Cortex of kidney (tissue), 1 donor: ENCODE measurements at places on chromosomes 6 and 20.

DNA sequence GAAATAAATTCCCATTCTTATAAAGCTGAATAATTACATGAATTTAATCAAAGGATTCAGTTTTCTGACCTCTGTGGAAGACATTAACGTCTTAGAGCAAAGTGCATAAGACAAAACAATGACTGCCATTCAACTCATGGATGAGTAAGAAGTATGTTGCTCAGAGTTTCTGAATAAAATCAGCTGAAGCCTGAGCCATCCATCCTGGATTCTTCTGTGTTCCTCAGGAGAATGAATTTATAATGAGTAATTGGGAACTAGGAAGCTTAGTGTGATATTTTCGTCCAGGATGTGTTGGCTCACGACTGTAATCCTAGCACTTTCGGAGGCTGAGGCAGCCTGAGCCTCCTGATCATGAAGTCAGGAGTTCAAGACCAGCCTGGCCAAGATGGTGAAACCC lies 62.8 kb downstream of the PERP start:
- no peak for DNase-seq

DNA sequence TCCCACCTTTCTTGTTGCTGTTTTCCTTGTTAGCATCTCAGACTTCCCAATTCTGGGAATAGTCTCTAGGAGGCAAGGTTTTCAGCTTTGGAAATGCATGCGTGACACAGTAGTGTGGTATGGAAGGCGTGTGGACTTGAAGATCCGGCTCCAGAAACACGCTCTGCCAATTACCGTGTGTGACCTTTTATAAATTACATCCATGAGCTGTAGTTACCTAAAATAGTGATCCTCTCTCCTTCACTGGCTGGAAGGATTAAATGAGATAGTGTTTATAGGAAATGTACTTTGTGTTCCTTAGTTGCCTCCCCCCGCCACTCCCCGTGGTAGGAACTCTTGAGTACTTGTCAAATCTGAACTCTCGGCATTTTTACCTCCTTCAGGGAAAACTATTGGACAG lies 13.0 kb downstream of the E2F3 start:
- no peak for DNase-seq

GRCh38 chr6:46684771-46685170 lies 2.9 kb upstream of the TDRD6 start:
- DNase-seq: no peak

- no peak for DNase-seq
Observed at GRCh38 chr6:158916617-158917016, 83.4 kb downstream of the RSPH3 start.

GRCh38 chr6:27228963-27229477 lies 18.5 kb upstream of the PRSS16 start:
- DNase-seq: no peak

GRCh38 chr6:3231247-3232016 lies 4.0 kb upstream of the TUBB2B start:
- DNase-seq: no peak

- DNase-seq: no peak
Observed at GRCh38 chr20:57229490-57229889, 37.0 kb downstream of the BMP7 start.

DNA sequence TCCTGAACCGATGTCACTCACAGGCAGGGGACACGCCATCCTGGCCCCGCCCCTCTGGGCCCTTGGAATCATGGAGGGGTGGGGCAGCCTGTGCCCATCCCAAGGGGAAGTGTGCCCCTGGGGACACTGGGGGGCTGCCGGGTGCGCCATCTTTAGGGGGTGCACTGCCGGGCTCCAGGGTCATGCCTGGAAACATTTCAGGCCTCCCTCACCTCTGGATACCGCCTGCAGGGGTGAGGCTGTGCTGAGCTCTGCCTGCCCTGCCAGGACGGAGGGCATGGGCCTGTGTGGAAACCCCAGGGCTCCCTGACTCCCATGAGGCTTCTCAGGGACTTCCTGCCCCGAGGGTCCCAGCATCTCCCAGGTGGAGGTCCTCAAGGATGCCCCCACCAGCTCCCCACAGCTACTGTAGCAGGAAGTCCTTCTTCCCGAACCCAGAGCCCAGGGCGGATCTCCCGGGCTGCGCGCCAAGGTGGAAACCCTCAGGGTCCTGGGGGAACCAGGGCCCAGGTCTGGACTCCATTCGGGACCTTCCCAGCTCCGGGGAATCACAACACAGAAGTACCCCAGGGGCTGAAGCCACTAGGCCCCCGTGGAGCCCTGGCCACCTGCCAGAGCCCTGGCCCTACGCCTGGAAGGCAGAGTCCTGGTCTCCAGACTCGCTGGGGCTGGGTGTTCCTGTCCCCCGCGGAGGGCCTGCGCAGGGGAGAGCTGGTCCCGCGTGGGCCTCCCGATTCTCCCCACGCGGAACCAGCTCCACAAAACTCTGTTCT lies 15.6 kb downstream of the CHRNA4 start:
- DNase-seq: no peak

GRCh38 chr6:19013026-19013705 lies 626.0 kb downstream of the RNF144B start:
- DNase-seq: no peak

DNA sequence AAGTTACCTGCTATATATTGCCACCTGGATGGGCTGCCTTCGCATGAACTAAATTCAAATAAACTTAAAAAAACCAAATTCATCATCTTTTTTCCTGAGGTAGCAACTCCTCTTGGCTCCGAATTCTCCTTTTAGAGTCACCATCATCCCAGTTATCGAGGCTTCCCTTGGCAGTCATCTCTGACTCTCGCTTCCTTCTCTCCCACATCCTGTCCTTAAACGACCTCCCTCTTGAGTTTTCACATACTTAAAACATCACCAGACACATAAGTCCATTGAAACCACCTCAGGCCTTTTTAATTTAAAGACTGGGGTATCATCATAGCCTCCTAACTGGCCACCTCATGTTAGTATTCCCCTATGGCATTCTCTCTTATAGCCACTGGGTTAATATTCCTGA lies 296.1 kb upstream of the FLRT3 start:
- DNase-seq: no peak

DNA sequence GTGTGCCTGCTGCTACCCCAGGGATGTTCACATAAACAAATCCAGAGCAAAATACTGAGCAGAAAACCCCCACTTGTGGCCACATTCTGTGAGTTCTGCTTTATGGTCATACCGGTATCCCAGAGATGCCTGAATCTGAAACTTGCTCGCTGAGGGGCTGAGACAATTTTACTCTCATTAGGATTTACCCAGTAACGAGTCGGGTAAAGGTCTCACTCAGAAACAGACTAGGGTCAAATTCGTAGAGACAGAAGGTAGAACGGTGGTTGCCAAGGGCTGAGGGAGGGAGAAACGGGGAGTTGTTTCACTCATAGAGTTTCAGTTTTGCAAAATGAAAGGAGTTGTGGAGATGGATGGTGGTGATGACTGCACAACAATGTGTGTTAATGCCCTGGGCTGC lies 45.4 kb upstream of the NKX2-2 start:
- DNase-seq: no peak

DNA sequence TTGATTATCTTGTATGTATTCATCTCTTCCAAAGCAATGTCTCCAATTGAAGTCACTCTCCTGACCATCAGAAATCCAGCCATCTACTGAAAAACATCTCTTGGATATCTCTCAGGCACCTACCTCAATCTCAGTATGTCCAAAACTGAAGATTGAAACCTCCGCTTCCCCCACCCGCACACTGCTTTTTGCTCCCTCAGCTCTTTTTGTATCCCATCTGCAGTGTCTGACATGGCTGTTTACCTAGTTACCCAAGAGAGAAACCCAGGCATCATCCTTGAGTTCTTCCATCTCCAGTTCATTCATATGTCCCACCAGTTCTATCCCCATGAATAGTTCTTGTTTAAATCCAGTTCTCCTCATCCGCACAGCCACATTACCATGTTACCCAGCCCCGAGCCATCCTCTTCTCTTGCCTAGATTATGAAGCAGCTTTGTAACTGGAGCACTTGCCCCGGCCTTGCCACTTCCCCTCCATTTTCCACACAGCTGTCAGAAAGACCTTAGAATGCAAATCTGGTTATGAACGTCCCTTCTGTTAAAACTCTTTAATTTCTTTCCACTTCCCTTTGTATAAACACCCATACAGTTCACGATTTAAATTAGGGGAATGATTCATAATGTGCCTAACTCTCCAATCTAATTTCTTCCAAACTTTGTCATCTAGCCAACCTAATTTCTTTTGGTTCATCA lies 40.5 kb upstream of the GCLC start:
- DNase-seq: no peak

DNA sequence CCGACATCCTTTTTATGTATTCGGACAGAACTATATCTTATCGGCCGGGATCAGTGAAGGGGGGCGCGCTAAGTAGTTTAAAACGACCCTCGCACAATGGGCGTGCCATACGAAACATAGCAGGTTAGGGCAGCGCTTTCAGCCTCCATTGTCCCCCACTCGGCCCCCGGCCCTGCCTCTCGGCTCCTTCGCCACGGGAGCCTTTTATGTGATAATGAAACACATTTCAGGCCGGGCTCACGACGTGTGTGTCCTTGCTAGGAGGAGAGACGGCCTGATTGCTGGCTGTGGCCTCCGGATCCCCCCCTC lies 5.3 kb downstream of the FOXA2 start:
- DNase-seq: no peak

GRCh38 chr6:128963561-128963960 lies 80.6 kb downstream of the LAMA2 start:
- no peak for DNase-seq

- DNase-seq: no peak
Observed at GRCh38 chr6:91965872-91966271, 1379.0 kb upstream of the MAP3K7 start.

DNA sequence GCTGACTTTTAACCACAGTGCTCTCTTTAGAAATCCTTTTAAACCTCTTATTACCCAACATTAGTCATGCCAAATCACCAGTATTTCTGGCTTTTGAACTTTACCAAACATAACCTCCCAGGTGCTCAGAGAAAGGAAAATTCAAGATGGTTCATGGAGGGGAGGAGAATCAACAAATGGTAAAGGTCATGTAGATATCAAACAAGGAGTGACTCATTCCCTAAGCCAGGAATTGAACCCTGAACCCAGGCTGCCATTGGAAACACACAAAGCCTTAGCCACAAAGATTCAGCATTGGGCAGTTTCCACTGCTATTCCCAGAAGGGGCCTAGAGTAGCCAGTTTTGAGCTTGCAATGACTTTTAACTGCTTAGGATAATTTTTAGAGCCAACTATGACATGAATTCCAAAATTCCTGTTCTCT lies 21.6 kb upstream of the ENTPD6 start:
- DNase-seq: no peak

DNA sequence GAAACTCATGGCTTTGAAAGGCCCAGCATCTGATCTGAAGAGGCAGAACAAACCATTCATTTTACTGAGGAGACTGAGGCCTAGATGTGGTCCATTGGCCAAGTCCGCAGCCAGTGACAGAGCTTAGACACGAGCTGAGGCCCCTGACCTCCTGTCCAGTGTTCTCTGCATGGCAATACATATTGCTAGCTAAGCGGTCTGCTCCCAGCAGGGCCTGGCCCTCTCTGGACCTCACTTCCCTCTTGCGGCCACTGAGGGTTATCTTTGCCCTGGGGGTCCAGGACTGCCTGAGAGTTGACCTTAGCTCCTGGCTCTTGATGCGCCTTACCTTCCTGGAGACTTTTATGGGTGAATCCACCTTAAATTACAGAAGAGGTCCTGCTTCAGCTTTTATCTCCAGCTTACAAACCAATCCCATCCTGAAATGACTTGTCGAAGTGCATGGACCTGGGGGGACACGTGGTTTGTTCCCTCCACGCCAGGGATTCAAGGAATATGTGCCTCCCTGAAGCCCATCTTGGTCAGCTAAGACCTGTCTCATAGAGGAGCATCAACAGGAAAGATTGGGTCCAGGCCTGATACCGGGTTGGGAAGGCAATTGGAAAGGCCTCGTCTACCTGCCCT lies 75.6 kb downstream of the CNBD2 start:
- no peak for DNase-seq

DNA sequence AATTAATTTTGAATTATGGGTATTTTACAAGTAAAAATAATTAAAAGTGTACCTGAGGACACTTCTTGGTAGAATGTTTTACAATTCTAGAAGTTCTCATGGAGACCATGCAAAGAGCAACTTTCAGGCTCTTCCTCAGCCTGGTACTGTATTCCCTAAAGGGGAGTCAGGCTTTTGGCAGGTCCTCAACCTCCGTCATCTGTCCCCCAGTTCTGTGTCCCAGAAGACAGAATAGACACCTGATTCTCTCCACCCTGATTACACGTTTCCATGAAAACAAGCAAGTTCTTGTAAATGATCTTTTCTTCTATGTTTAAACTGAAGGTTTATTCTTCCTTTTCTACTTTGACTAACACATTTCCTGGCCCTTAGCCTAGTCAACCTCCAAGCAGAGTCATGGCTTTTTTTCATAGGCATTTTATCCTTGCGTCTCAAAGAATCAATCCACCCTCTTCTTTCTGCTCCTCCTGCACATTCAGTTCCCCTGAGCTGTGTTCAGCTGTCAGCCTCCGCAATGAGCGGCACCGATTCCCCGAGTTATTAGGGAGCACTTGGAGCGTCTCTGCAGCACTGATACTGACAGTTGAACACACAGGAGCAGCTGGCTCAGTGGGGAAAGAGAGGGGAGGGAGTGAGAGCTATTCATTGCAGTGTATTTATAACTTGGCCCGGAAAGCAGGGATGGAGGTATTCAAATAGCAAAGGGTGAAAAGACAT lies 1082.4 kb upstream of the MAP3K7 start:
- DNase-seq: no peak

DNA sequence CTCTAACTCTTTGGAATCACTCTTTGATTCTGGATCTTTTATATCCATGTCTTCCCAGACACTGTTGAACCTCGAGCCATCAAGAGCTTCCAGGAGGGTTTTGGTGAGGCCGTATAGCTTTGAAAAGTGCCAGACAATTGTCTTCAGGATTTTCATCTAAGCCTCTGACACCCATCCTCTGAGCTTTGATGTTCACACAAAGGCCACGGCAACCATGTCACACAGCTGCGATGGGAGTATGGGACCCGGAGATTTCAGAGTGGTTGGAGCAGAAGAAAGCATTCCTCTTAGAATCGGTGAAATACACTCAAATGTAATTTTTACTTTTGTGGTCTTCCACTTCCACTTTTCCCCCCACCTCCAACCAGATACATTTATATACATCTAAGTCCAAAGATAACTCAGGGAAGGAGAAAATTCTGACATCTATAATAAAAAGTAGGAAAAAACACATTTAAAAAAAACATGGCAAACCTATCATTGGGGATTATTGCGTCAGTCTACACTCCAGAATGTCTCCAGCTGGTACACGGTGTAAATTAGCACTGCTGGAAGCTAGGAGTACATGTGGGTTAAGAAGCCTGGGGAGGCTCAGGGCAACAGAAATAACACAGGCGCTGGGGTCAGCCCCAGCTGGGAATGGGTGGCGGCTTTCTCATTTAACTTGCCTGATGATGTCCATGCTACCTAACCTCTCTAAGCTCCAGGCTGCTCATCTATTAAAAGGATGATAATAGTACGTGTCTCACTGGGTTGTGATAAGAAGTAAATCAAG lies 92.7 kb downstream of the LY86 start:
- DNase-seq: no peak

DNA sequence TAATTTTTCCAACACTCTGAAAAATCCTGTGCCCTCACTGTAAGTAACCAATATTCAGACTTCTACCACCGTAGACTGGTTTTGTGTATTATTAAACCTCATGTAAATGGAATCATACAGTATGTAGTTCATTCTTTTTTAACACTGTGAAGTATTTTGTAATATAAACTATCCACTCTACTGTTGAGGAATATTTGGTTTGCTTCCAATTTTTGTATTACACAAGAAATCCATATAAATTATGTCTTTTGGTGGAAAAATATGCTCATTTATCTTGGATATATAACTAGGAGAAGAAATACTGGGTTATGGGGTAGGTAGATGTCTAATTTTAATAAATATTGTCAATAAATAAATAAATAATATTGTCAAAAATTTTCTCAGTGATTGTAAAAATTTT lies 116.8 kb downstream of the CHD6 start:
- no peak for DNase-seq
